ENCODE measurements at places on chromosomes 6 and 20.

- no peak for DNase-seq
These were observed 83.5 kb upstream of the TMEM181 start for GRCh38 chr6:158476389-158476788.

- DNase-seq: no peak
These were observed 27.4 kb downstream of the GLP1R start for GRCh38 chr6:39075807-39076622.

- DNase-seq: no peak
These were observed 54.6 kb upstream of the RIPOR2 start for GRCh38 chr6:24990236-24990845.

DNA sequence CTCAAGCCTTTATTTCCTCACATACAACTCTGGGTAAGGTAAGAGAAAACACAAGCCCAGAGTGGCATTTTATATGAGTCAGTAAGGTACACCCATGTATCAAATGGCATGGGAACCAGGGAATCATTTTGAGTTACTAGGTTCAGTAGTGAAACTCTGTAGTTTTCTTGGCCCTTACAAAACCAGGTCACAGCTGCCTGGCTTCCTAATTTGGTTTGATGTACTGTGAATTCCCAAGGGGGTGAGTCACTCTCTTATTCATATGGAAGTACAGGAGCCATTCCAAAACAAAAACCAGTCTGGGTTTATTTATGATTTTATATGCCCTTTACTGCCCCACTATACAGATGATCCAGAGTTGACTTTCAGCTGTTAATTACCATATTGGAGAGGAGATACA is 70.7 kb downstream of the PDE7B start:
- no peak for DNase-seq

DNA sequence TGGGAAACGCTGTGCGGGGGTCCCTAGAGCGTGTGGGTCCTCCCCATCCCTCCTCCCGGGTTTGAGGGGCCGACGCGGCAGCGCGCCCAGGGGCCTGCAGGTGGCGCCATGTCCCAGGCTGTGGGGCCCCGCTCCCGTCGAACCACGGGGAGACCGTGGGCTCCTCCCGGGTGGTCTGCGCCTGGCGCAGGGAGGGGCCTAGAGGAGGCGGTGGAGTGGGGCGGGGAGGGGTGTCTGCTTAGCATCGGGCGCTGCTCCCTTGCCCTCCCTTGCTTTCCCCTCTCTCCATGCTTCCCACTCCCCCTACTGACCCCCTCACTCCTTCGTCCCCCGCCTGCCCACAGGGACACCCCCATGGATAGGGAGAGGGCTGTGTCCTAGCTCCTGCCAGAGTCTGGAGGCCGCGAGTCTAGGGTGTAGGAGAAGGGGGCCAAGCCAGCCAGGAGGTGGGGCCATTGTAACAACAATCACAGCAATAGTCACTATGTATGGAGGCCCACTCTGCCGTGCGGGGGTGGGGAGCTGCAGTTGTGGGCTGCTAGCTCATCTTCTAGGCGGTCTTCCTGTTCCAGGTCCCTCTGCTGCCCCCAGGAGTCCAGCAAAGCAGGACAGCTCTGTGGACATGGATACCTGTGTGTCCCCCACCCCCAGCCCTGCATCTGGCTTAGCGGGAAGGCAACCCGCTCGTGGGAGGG is 51.7 kb downstream of the CHMP4B start:
- DNase-seq: no peak

GRCh38 chr20:62302341-62303061 is at the start of gene ADRM1:
TSS of gene ADRM1 (plus strand) at chr20:62302997. CDS start at chr20:62303569, 572 bp downstream.
- DNase-seq: peak; percentile 92

GRCh38 chr6:131251590-131252199 is 116.4 kb downstream of the AKAP7 start:
- DNase-seq: no peak

DNA sequence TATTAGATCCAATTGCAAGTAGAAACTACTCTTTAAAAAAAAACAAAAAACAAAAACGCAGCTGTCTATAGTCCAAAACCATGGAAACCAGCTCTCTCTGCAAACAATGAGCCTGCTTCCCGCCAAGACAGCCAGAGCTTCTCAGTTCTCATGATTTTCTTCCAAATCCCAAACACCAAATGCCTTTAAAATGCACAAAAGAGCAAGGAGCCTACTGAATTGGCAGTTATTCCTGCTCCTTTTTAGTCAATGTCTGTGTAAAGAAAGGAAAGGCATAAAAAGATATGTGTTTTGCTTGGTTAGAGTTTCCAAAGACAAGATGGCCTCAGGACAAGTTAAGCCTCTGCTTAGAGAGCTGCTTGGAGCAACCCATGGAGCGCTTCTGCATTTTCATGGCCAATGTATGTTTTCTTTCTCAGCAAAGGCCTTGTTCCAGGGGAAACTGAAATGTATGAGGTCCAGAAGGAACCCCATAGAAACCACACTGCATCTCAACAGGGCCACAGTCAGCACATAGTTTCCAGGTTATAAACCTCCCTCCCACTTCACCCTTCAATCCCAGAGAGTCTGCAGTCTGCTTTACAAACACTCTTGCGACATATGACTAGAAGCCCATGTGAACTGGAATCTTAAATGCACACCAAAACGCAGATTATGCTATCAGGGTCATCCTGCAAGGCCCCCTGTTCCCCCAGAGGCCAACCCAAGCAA is 209.3 kb upstream of the TAB2 start:
- no peak for DNase-seq

- DNase-seq: no peak
These were observed 353.0 kb upstream of the MAP3K7 start for GRCh38 chr6:90939906-90940305.

DNA sequence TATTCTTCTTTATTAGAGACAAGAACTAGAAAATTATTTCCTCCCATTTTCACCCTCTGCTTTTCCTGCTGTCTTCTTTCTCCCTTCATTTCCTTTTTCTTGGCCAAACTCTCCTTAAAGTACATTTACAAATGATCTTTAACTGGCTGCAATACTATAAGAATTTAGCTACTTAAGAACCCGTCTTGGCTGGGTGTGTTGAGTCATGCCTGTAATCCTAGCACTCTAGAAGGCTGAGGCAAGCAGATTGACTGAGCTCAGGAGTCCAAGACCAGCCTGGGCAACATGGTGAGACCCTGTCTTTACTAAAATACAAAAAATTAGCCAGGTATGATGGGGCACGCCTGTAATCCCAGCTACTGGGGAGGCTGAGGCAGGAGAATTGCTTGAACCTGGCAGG is 39.3 kb upstream of the SRPK1 start:
- no peak for DNase-seq

DNA sequence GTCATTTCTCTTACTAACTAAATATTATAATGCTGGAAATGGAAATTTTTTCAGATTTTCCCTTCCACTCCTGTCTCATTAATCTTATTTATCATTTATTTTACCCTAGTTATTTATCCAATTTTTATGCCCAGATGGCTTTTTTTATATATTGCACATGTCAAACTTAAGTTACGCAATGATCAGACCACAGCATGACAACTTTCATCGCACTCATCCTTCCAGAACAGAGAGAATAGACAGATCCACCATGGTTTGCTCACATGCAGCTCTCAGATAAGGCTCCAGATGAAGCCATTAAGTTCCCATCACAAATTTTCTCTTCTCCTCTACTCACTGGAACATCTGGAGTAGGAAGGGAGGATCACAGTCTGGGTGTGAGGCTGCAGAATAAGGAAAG is 48.7 kb downstream of the MAP7 start:
- no peak for DNase-seq

- no peak for DNase-seq
These were observed 27.3 kb upstream of the HFE start for GRCh38 chr6:26059941-26060340.

DNA sequence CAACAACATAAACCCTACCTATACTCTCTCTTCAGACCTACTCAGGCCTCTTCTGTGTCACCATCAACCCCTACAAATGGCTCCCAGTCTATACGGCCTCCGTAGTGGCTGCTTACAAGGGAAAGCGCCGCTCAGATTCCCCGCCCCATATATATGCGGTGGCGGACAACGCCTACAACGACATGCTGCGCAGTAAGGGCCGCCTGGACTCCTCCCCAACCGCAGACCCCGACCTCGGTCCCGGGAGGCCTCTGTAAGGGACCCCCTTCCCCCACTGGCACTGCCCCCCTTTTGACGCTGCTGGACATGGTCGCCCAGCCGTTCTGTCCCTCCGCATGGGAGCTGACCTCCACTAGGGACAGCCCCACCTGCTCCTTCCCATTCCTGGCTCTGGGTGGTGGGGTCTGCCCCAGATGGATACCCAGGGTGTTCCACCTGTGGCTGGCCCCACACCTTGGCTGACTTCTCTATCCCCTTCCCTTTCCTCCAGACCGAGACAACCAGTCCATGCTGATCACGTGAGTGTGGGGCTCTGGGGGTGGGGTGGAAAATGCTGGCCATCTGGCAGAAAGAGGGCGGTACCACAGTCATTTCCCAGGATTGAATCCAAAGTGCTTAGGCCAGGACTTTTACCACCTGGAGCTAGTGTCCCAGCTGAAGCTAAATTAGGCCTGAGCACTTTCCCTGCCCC is 25.0 kb downstream of the MYH7B start:
- DNase-seq: no peak

DNA sequence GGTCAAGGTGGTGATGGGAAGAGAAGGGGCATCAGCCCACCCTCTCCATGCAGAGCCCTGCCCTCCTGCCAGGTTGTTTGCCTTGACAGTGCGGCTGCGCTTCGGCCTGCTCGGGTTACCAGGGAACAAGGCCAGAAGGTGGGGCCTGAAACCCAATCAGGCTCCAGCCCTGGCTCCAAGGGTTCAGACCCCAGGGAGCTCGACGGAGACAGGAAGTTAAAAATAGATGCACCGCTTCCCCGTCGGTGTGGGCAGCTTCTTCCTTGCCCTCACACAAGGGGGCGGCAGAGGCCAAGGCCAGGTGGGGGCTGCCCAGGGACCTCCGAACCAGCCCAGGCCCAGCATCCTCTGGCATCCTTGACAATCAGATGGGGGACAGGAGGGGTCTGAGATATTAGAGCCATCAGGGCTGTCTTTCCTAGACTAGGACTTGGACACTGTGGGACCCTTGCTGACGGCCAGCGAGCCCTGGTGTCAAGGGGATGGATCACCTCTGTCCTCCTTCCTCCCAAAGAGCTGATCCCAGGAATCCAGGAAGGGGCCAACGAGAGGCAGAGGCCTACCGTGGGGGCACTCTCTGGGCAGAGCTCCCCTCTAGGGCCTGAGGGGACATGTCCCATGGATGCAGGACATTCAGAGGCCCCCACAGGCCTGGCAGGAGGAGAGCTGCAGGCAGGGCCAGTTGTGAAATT is 65.2 kb downstream of the RIPOR3 start:
- DNase-seq: no peak

GRCh38 chr20:29409833-29410805 is 1847.3 kb upstream of the DEFB115 start:
- no peak for DNase-seq

DNA sequence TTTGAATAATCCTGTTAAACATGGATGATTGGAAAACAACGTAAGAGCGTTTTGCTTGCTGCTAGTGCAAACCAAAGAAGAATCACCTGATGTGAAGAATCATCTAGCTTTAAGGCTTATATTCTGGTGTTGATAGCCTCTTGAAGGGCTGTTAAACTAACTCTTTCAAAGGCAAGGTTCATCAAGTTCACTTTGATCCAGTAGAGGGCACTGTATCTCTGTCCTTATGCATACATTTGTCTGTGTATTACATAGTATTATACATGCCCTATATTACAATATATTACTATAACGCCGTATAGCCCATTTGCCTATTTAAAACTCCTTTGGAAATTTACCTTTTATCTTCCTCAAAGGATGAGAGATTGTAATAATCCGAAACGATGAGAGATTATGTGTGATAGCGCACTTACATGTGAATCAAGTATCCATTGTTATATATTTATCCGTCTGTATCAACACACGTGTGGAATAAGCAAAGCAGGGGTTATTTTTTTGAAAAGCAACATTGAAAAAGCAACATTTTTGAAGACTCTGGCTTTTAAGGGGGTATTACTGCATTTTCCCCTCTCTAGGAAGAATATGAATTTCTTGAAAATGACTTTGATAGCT is 50.8 kb upstream of the NRN1 start:
- DNase-seq: no peak

DNA sequence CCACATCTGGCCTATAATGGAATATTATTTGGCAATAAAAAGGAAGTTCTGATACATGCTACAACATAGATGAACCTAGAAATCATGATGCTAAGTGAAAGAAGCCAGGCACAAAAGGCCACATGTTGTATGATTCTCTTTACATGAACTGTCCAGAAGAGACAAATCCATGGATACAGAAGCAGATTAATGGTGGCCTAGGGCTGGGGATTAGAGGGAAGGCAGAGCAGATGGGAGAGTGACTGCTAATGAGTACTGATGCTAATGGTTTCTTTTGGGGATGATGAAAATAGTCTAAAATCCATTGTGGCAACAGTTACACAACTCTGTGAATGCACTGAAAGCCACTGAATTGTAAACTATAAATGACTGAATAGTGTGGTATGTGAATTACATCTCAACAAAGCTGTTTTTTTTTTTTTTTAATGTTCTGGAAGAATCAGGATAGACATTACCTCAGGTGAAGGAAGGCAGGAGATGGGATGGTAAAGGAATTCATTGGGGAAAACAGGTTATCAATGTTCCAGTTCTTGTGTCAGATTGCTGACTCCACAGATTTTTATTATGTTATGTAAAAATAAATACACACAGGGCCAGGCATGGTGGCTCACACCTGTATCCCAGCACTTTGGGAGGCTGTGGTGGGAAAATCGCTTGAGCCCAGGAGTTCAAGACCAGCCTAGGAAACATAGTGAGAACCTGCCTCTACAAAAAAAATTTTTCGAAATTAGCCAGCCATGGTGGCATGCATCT is 8.9 kb upstream of the SOX12 start:
- no peak for DNase-seq

DNA sequence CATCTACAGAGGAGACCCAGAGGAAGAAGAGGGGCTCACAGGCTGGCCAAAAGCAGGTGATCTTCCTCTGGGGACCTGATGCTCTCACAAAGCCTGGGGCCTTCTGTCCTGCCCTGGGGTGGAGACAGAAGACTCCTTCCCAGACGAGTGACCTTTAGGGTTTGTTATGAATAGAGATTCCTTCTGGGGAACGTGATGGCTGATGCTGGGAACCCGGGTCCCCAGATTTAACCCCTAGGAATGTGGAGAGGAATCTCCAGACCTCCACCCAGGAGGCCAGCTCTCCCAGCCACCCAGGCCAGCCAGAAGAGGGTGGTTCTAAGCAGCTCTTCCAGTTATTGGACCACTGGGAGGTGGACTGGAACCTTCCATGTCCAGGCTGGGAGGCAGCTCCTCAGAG is 16.8 kb upstream of the CCN5 start:
- no peak for DNase-seq

- no peak for DNase-seq
These were observed 117.0 kb upstream of the HMGCLL1 start for GRCh38 chr6:55696041-55696440.

All from activated CD8-positive, alpha-beta memory T cell treated with anti-CD3 and anti-CD28 coated beads for 1 hour (primary cell).